ENCODE measurements at places on chromosomes 5 and 9.

DNA sequence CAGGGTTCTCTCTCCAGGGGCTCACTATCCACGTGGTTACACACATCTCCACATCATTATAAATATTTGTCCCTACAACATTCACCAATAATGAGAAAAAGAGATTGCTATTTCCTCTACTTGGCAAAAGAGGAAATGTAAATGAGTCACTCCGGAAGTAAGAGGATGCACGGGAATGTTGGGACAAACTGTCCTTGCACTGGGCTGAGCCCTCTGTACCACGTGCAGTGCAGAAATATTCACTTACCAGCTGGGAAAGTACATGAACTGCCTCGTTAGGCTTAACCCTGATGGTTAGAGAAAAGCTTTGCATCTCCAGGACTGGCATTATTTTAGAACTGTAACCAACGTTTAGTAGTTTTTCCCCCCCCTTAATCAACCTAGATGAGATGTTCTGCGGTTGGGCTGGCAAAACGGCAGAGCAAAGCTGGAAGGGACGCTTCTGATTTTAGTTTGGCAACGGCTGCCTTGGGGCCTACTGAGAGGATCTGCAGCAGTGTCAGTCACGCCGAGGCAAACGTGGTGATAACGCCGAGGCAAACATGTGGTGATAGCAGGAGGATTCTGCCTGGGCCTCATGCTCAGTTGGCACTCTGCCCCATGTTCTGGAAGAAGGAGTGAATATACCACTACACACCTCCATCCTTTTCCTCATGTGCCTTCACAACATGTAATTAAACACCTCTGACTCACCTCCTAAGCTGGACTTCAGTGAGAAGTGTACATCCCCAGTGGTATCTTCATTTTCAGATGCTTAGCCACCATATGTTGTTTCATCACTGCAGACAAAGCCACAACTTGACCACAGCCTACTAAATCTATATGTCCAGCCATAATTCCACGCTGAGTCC lies 661.4 kb upstream of the KLF4 start:
- DNase-seq: no peak

GRCh38 chr9:9004810-9005209 lies 1205.2 kb upstream of the DMAC1 start:
- no peak for DNase-seq

DNA sequence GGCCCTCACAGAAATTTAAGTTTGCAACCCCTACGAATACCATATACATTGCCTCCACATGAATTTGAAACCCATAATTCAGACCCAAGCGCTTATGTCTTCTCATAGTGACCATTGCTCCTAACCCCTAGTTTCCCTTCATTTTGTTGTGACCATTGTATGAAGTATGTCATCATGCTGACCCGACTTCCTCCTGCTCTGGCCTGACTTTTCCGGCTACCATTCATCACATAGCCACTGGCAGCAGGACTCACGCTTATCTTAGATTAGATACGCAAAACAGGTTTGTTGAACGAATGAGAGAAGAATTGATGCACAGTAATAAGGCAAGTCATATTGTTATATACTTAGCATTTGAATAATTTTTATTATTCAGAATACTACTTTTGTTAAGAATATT lies 345.4 kb downstream of the FBXL17 start:
- DNase-seq: no peak

DNA sequence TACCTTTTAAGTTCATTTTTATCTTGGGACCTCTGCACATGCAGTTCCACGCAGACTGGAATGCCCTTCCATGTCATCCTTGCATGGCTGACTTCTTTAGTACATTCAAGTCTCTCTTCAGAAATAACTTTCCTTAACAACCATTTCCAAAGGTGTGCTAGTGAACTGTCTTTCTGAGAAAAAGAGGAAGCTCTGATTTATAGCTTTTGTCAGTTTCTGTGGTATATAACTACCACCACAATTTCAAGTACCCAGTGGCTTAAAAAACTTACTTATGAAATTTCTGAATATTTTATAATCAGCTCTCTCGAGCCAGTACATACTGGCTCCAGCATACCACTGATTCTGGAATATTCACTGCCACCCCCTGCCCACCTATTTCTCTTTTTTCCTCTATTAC lies 1613.8 kb downstream of the MAT2B start:
- DNase-seq: no peak

DNA sequence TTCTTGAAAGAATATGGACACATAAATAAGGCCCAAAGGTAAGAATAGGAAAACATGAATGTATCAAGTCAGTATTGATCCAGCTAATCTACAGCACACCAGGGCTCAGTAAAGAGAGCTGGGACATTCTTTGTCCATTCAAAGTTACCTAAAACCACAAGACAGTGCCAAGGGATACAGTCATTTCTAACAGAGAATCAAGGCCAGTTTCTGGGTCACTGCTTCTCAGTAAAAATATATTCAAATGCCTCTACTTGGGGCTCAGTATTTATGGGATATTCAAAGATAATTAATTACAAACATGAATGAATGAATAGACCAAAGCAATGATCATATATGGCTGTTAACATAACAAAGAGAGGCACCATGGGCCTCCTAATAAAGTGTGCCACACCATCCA lies 34.9 kb downstream of the MTMR12 start:
- DNase-seq: no peak

DNA sequence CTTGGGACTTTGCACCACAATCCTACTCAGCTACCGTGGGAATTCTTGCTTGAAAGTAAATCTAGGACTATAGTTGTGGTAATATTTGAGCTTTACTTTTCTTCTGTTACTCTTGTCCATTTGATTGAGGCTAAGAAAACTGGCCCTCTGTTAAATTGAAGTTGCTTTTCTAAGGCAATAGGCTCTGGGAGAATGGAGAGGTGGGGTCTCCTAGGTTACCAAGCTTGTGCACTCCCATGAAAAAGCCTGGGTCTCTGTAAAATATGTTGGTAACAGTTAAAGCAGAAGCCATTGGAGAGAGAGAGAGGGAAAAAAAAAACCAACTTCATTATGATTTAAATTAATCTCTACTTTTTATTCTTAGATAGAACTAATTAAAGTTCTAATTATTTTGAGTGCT lies 68.6 kb downstream of the RAI14 start:
- no peak for DNase-seq

GRCh38 chr5:134250949-134251348 lies 25.1 kb upstream of the PPP2CA start:
- DNase-seq: no peak

DNA sequence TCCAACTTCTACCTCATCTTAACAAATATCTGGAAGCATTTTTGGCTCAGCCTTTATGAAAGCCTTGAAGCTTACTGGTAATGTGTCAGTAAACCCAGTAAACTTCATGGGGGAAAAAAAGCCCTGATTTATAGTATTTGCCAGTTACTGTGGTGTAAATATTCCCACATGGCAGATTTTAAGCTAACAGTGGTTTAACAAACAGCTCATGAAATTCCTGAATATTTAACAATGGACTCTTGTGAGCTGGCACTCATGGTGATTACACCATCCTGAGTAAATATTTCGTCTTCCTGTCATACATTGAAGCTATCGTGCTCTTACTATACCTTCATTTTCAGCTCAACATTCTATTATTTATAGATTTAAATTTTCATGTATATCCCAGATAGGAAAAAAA lies 57.0 kb upstream of the ACOT12 start:
- no peak for DNase-seq

DNA sequence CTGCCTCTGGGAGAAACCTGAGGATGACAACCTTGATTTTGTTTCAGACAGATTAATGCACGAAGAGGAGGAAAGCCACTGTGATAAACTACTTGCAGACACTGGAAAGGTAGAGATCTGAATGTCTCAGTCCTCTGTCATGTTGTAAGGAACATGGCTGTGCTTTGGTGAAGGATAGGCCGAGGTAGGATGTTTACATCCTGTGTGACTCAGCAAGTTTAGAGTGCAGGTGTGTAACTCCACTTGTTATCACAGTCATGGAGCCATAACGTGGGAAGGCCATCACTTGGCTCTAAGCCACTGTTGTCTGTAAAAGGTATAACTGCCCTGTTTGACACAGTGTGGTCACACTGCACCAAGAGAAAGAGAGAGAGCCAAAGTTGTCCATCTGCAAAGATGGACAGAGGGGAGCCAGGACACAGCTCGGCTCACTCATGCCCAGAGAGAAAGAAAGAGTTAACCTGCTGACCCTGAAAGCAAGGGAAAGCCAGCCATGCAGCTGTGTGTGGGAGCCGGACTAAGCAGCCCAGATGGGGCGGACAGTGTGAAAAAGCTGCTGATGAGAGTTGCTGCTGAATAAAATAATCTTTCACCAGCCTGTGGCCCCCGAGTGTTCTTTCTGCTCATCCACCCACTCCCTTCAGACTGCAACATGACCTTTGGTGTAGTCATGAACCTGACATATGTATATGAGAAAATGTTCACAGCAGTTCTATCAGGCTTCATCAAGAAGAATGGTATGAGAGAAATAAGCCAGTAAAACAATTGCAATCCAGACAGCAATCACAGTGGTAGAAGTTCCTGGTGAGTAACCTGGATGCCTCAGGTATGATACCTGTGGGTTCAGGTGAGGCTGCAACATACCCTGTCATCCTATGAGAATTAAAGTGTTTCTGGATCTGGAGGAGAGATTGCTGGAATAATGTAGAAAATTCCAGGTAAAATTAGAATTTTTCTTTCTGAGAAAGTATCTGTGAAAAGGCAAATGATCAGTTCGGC lies 115.9 kb downstream of the TARS1 start:
- DNase-seq: no peak

GRCh38 chr9:128285033-128285784 lies 9.1 kb downstream of the SWI5 start:
- DNase-seq: no peak

DNA sequence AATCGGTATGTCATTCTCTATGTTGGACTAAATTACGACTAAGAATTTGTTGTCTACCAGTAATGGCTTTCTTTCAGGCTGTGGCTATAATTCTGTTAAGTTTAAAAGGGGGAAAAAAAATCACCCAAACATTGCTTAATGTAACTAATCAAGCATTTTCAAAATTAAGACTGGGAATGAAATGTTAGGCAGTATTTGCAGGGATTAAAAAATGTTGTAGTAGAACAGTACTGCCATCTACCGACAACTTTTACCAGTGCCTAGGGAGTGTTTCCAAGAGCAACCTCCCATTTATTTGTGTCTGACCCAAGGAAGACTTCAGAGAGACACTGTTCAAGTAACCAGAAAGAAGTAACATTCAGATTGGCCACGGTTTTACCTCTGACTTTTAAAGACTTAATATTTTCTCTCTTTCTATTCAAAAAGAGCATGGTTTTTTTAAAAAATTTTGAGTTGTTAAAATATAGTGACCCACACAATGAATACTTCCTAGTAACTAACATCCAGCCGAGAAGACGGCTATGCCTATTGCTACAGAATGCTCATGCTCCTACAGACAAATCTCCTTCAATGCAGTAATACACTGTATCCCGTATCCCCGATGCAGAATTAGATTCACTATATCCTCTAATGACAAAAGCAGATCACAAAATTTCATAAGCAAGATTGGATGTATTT lies 92.4 kb downstream of the ARL15 start:
- DNase-seq: no peak

- DNase-seq: no peak
These were observed 21.1 kb downstream of the RGMB start for GRCh38 chr5:98794414-98795080.

- no peak for DNase-seq
These were observed 23.1 kb downstream of the IQGAP2 start for GRCh38 chr5:76425928-76426804.

DNA sequence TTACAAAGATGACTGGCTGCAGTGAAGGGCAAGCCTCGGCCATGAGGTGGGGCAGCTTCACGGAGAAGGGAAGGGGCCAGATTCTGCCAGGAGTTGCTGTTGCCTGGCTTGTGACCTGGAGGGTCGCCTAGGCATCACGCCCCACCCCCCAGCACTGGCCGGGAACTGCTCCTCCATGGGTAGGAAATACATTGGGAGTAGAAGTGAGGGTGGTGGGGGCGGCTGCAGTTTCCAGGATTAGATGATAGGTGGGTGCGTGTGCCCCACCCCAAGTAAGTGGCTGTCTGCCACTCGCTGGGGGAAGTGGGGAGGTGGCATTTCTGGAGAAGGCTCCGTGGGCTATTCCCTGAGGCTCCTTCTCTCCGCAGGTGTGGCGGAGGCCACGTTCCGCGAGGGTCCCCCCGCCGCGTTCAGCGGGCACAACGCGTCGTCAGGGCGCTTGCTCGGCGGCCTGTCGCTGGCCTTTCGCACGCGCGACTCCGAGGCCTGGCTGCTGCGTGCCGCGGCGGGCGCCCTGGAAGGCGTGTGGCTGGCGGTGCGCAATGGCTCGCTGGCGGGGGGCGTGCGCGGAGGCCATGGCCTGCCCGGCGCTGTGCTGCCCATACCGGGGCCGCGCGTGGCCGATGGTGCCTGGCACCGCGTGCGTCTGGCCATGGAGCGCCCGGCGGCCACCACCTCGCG lies 16.9 kb downstream of the CRB2 start:
- no peak for DNase-seq

GRCh38 chr9:110536822-110537221 lies 42.7 kb downstream of the SVEP1 start:
- no peak for DNase-seq

DNA sequence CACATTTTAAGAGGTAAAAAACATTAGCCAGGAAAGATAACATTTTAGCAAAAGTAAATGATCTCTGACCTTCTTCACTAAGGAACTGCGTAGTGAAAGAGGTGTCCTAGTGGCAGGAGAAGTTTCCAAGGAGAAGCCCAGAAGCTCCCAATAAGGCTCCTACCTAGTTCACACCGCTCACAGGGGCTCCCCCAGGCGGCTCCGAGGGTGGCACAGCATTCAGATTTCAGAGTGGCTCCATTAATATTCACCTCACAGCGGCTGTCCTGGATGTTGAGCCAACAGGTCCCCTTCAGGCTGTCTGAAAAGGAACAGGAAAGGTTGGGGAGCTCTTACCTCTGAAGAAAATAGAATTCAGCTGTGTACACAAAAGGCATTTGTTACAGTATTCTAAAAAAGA lies 187.3 kb downstream of the FBN2 start:
- DNase-seq: no peak

GRCh38 chr9:81825846-81826516 lies 102.2 kb upstream of the SPATA31D4 start:
- no peak for DNase-seq

DNA sequence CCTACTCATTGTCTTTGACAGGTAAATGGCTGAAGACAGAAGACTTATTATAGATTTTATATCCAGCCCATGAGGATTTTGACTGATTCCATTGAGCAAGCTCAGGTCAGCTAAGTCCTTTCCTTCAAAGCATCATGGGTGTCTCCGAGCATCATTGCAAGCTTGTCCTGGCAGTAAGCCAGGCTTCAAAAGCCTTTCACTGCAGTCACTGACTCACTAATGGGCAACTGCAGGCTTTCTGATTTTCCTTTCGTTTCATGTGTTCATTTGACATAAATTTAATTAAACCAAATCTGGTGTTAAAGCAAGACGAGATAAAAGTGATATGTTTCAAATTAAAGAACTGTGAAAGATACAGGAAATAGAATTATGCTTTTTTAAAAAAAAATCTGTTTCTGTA lies 426.2 kb downstream of the ANXA1 start:
- DNase-seq: no peak

GRCh38 chr5:36040651-36041536 lies 25.8 kb downstream of the UGT3A2 start:
- no peak for DNase-seq

- no peak for DNase-seq
These were observed 6.4 kb downstream of the SWI5 start for GRCh38 chr9:128282500-128282899.

All from activated T-helper 9 cell treated with anti-CD3 and anti-CD28 coated beads, Interleukin-2, amount 50 U/mL, for 16 hours (primary cell).